ENCODE measurements at places on chromosomes 4 and X.

GRCh38 chr4:13705521-13706041, 78.1 kb upstream of the BOD1L1 start:
- no peak for DNase-seq

- DNase-seq: no peak
These were observed 509.8 kb downstream of the CENPC start for GRCh38 chr4:67035501-67035900.

DNA sequence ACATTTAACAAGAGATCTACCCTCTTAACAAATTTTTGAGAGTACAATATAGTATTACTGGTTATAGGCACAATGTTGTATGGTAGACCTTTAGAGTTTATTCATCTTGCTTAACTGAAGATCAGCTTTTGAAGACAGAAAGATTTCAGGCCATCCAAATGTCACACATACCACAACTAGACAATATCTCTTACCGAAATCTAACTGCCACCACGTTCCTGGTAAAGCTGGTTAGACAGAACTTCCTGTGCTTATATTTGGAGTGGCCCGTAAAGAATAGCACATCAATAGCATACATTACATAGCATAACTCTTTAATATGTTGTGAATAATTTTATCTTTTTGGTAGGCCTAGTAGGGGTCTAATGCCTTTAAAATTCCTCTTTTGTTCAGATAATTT, 29.8 kb upstream of the ARHGEF6 start:
- no peak for DNase-seq

DNA sequence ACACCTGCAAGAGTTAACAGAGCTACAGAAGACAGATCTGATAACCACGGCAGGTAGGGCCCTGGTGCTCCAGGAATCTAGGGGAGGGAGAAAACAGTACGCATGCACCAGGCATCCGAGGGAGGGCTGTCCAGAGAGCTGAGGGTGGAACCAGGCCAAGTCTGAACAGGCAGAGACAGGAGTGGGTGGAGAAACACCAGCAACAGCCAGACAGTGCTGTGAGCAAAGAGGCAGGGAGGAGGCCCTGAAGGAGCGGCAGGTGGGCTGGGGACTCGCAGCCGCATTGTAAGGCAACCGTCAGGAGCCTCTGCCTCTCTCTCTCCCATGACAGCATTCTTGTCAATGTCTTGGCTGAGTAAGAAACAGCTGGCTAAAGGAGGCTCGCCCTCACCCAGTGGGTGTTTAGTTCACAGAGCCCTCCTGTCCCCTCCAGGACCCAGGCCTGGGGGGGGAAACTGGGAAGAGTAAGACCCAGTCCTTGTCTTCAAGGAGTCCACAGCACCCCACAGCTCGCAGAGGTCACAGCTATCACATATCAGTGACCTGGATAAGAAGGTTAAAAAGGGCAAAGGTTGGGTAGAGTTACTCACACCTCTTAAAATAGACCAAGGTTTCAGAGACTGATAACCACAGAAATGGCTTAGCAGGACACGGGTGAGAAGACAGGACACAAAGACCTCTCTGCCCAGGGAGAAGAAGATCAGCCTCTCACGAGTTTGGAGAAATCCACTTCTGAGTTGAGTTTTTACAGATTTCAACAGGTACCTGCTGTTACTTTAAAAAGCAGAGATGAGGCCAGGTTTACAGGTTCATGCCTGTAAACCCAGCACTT, 10.5 kb downstream of the ACSL1 start:
- DNase-seq: peak; percentile 46

- no peak for DNase-seq
These were observed 1.9 kb downstream of the LGI2 start for GRCh38 chr4:25028851-25029250.

DNA sequence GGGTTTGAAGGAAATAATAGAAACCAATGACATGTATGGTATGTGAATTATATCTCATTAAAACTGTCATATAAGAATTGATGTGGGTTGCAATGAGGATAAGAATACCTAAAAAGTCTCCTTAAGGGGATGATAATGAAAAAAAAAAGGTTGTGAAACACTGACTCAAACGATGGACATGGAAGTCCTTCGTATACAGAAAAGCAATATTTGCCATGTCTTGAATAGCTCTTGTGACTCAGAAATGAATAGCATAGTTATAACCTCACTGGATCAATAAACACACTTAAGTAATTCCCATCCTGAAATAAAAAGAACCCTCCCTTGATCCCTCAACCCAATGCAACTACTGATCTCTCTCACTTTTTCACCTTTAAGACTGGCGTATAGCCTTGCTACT, 89.7 kb downstream of the OPHN1 start:
- no peak for DNase-seq

DNA sequence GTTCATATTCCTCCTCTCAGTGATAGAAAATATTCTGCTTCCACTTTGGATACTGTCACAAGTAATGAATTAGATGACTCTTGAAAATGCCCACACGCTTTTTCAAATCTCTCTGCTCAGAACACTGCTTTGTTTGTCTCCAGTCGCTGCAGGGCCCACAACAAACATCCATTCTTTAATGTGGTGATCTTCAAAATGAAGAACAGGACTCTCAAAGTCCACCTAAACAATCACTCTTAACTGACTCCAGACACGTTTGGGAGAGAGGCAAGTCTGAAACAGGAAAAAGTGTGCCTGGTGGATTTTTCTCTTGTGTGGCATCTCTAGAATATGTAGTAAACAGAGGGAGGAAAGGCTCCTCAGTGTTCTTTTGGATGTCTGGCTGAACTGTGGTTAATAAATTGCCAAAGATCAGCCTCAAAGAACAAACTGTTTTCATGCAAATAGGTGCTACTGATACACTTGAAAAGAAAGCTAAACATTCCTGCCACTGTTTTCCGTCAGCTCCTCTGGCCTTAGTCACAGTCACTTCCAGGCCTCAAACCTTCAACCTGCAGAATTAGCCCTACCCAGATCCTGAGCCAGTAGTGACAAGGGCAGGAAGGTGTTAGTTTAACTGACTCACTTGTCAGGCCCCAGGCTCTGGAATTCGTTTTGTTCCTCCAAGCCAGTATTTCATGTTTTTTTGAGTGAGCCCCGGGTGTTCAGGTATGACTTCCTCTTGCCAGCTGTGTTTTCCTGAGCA, 259.6 kb upstream of the GPC4 start:
- DNase-seq: no peak

- DNase-seq: no peak
These were observed 22.3 kb upstream of the C4orf54 start for GRCh38 chr4:99679976-99680375.

- DNase-seq: no peak
These were observed 36.9 kb downstream of the PDLIM5 start for GRCh38 chr4:94488670-94489069.

DNA sequence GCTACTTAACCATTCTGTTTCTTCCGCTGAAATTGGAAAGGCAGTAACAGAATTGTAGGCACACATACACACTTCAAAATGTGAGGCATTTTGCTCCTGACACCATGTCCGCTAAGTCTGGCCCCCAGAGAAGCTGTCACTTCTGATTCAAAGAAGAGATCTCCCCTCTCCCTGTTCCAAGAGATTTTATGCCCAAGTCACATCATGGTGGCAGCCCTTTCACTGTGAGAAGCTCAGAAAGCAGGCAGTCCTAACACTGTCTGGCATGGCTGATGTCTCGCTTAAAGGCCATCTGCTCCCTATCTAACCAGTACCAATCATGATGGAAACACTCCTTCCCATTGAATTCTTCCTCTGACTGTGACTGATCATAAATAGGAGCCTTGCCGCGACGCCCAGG, 83.9 kb downstream of the BEND2 start:
- no peak for DNase-seq

- DNase-seq: no peak
These were observed 128.7 kb downstream of the OPHN1 start for GRCh38 chrX:68304602-68305001.

DNA sequence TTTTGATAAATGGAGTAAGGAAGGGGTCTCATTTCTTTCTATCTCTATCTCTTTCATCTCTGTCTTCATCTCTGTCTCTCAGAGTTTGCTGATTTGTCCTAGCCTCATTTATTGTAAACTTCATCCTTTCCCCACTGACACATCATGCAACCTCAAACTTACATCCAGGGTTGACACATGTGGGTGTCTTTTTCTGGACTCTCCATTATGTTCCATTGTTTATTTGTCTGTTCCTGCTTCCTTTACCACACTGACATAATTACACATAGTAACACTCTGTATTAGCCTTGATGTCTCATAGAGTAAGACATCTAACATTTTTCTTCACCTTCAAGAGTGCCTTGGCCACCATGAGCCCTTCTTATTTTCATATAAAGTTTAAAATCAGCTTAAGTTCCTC, 8.1 kb upstream of the SRD5A3 start:
- no peak for DNase-seq

DNA sequence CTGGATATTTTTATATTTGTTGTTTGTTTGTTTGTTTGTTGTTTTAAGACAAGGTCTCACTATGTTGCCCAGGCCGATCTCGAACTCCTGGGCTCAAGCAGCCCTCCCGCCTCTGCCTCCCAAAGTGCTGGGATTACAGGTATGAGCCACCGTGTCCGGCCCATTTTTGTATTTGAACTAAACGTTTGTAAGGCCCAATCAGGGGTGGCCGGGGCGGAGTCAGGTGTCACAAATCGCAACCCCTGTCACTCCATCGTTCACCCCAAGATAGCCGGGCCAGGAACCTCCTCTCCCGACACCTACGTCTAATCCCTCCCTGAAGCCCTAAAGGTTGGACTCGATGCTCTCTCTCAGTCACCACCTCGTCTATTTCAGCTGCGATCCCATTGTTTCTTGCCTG, 722 bp upstream of the EFHC2 start:
- DNase-seq: no peak

- DNase-seq: peak; percentile 8
These were observed 136.2 kb downstream of the CFAP299 start for GRCh38 chr4:80471756-80472155.

DNA sequence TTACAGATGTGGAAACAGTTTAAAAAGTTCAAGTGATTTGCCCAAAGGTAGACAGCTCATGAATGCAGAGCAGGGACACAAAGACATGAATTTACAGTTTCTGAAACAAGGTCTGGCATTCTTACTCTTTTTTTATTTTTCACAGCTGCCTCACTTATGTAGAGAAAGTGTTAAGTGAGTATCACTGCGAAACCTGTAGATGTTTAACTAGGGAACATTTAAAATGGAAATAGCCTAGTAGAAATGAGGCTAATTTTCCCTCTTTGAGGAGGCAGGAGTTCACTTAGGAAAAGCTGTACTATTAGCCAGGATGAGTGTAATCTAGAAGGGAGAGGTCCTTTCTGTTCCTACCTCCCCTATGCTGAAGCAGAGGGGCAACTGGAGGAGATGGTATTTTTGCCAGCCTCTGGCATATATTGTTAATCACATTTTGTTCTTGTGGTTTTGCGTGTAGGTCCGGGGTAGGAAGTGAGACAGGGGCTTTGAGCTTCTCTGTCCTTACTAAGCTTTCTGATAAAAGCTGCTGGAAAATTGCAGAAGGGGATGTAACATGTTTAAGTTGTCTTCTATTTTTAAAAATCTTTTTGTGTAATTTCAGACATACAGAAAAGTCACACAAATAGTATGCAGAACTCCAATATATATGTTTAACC, 492.8 kb upstream of the NR3C2 start:
- DNase-seq: no peak

GRCh38 chrX:6448003-6448402, 86.9 kb downstream of the VCX3A start:
- no peak for DNase-seq

DNA sequence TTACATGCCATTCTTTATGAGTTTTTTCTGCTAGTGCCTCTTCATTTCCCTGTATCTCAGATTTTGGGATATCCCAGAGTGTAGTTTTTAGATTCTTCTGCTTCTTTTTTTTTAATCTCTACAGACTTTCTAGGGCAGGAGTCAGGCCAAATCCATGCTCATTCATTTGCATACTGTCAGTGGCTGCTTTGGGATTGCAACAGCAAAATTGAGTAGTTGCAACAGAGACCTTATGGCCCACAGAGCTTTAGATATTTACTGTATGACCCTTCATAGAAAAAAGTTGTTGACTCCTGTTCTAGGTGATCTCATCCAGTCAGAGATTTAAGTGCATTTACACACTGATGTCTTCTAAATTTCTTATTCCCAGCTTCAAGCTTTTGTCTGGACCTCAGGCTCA, 35.3 kb downstream of the ARFIP1 start:
- no peak for DNase-seq

- DNase-seq: no peak
These were observed 7.8 kb upstream of the PIGA start for GRCh38 chrX:15343075-15343476.

All from hindlimb muscle (tissue), 1 donor.